ENCODE measurements at places on chromosomes 3 and 15. TPM values are rescaled to one million over a fixed set of nuclear protein-coding genes. Genes with fewer than 3 reads are reported as not detected.

The ARRDC4 gene
- 124 TPM for total RNA-seq

The KLHL24 gene
- 87.5 TPM for total RNA-seq

The CD47 gene
- total RNA-seq = 31.6 TPM

The C2CD4A gene
- total RNA-seq = not detected

The TF gene
- under 0.01 TPM for total RNA-seq

The SEMA3G gene
- 7.1 TPM for total RNA-seq

The KNG1 gene
- not detected for total RNA-seq

The ANKRD63 gene
- not detected for total RNA-seq

GRCh38 chr3:112514527-112515128 lies 15.4 kb upstream of the BTLA start:
- DNase-seq = no peak
- no peaks in the 10 kb centered on the region for H3K36me3 ChIP-seq
- H3K27ac ChIP-seq = no peak overlapping the region
- no peak overlapping the region for H3K4me3 ChIP-seq

- no peaks in the 10 kb centered on the region for H3K27me3 ChIP-seq
- peaks cover 7% of the 10 kb centered on the region for H3K4me1 ChIP-seq
- no peak overlapping the region for H3K4me3 ChIP-seq
- DNase-seq = no peak
- no peaks in the 10 kb centered on the region for H3K36me3 ChIP-seq
- no peak overlapping the region for H3K27ac ChIP-seq
Observed at GRCh38 chr3:46713898-46714552, 3.6 kb downstream of the PRSS50 start.

- H3K27ac ChIP-seq = no peak overlapping the region
- no peaks in the 10 kb centered on the region for H3K36me3 ChIP-seq
- no peak for DNase-seq
- H3K4me1 ChIP-seq = peaks cover 4% of the 10 kb centered on the region
- H3K27me3 ChIP-seq = no peaks in the 10 kb centered on the region
Observed at GRCh38 chr3:21393683-21394311, 357.2 kb downstream of the ZNF385D start.

- no peaks in the 10 kb centered on the region for H3K36me3 ChIP-seq
- no peak for DNase-seq
- H3K4me3 ChIP-seq = no peak overlapping the region
- no peaks in the 10 kb centered on the region for H3K4me1 ChIP-seq
Observed at GRCh38 chr3:79027593-79027992, 740.2 kb downstream of the ROBO1 start.

DNA sequence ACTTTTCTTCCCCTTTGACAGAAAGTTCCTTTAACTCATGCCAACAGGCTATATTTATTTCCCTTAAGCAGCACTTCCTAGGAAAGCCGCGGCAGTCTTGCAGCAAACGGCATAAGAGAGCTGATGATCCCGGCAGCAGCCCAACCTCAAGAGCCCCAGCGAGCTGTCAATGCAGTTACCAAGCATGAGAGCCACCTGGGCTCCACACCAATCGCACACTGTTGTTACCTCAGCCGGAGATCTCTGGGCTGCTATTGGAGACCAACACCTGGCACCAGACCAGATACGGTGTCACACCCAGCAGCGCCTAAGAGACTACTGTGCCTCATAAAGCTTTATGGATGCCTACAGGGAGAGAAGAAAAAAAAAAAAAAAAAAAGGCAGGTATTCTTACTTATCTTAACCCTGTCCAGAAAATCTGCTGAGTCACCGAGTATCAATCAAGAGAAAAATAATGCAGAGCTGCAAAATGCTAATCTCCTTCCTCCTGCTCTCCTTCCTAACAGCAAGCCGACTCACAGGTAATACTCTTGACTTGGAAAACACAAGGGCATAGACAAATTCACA lies 11.7 kb downstream of the ABCC5 start:
- no peaks in the 10 kb centered on the region for H3K36me3 ChIP-seq
- H3K4me3 ChIP-seq = peak overlapping the region; percentile 17
- no peaks in the 10 kb centered on the region for H3K27me3 ChIP-seq
- H3K27ac ChIP-seq = no peak overlapping the region
- H3K4me1 ChIP-seq = peaks cover 18% of the 10 kb centered on the region

GRCh38 chr15:88810446-88810845 lies 7.2 kb downstream of the ACAN start:
- H3K4me3 ChIP-seq = no peak overlapping the region
- no peak for DNase-seq
- no peaks in the 10 kb centered on the region for H3K27me3 ChIP-seq
- no peaks in the 10 kb centered on the region for H3K4me1 ChIP-seq

- no peaks in the 10 kb centered on the region for H3K36me3 ChIP-seq
- no peak overlapping the region for H3K27ac ChIP-seq
- no peak overlapping the region for H3K4me3 ChIP-seq
- H3K4me1 ChIP-seq = no peaks in the 10 kb centered on the region
- H3K27me3 ChIP-seq = no peaks in the 10 kb centered on the region
Observed at GRCh38 chr15:36160351-36160750, 419.1 kb upstream of the CDIN1 start.

- H3K4me3 ChIP-seq = no peak overlapping the region
- H3K27me3 ChIP-seq = no peaks in the 10 kb centered on the region
- no peak for DNase-seq
- peaks cover 17% of the 10 kb centered on the region for H3K36me3 ChIP-seq
- peaks cover 4% of the 10 kb centered on the region for H3K4me1 ChIP-seq
- no peak overlapping the region for H3K27ac ChIP-seq
Observed at GRCh38 chr3:4708230-4708629, 215.1 kb downstream of the ITPR1 start.

DNA sequence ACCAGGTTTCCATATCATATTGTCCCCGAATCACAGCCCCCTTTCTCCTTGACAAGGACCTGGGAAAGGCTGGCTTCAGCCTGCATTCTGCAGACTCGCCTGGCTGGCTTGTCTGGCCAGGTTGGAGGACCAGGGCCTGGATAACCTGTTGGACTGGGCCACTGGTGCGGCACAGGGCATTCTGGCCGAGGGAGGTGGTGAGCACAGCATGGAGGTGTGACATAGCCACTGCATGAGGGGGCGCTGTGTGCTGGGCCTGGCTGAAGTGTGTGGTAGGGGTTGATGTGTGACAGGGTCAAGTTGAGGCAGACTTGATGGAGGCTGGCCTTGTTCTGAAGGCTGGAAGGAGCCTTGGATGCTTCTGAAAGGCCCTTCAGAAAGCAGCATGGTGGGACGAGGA lies 2.9 kb downstream of the ESYT3 start:
- peaks cover 16% of the 10 kb centered on the region for H3K27me3 ChIP-seq
- no peak overlapping the region for H3K4me3 ChIP-seq
- H3K36me3 ChIP-seq = no peaks in the 10 kb centered on the region
- no peak for DNase-seq
- H3K27ac ChIP-seq = no peak overlapping the region
